Smooth muscle cell of the pulmonary artery (primary cell): ENCODE measurements at places on chromosomes 2 and 18. TPM values are rescaled to one million over a fixed set of nuclear protein-coding genes. Genes with fewer than 3 reads are reported as not detected.

Gene SULT1C4
- total RNA-seq: 0.13 and 0.17 TPM in 2 replicates

Gene TBR1
- total RNA-seq: 0.03 TPM in 1 of 2 replicates, not detected in the other

Gene CDK15
- total RNA-seq: 0.52 and 1.5 TPM in 2 replicates

Gene TNFRSF11A
- total RNA-seq: 1.8 and 3.8 TPM in 2 replicates

Gene ALPP
- not detected in 2 replicates for total RNA-seq

Gene SLC40A1
- total RNA-seq: 27.0 and 53.8 TPM in 2 replicates

Gene TDRD15
- total RNA-seq: not detected in 2 replicates

Gene GAL3ST2
- total RNA-seq: 0.33 and 0.46 TPM in 2 replicates

Gene ST8SIA5
- total RNA-seq: 0.17 TPM in 1 of 2 replicates, not detected in the other

Gene HOXD12
- total RNA-seq: not detected in 2 replicates

Gene ZNF532
- total RNA-seq: 57.8 and 66.3 TPM in 2 replicates

Gene TPRKB
- total RNA-seq: 10.1 and 11.9 TPM in 2 replicates

Gene DNAH6
- total RNA-seq: 0.07 and 0.13 TPM in 2 replicates

Gene SLC14A1
- 167 and 254 TPM in 2 replicates for total RNA-seq

Gene CENPA
- 1.5 and 2.7 TPM in 2 replicates for total RNA-seq

Gene PLEKHA3
- 10.9 and 11.0 TPM in 2 replicates for total RNA-seq

Gene SOWAHC
- 13.1 and 22.6 TPM in 2 replicates for total RNA-seq

Gene DLX1
- 1.6 and 7.7 TPM in 2 replicates for total RNA-seq

Gene ARHGAP28
- 0.03 and 7.2 TPM in 2 replicates for total RNA-seq

Gene SLC23A3
- total RNA-seq: 2.9 and 8.1 TPM in 2 replicates

Gene ALK
- total RNA-seq: 0.07 TPM in 1 of 2 replicates, not detected in the other

Gene AQP12B
- total RNA-seq: not detected in 2 replicates

Gene TMX3
- total RNA-seq: 71.7 and 101 TPM in 2 replicates

Gene ARHGAP15
- total RNA-seq: 0.13 TPM in 1 of 2 replicates, not detected in the other

Gene HOXD13
- not detected in 2 replicates for total RNA-seq
